ENCODE measurements at places on chromosomes 7 and 10.

DNA sequence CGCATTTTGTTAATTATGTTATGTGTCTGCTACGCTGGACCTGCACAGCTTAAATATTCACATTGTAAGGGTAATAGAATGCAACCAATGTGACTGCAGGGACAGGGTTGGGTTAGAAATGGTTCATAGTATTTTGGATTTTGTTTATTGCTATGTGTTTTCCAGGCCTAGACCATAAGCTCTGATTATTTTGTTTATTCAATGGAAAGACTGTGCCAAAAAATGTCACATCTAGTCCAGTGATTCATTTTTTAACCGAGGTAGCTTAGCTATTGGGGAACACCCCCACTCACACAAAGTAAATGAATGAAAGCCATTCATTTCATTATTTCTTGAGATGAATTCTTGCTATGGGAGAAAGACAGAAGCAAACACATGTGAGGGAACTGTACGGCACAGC, 516.5 kb upstream of the ANKRD30A start:
- no peak for DNase-seq

- DNase-seq = no peak
These were observed 82.5 kb downstream of the SDHAF3 start for GRCh38 chr7:97200018-97200417.

- no peak for DNase-seq
These were observed 7.8 kb upstream of the EIF4EBP2 start for GRCh38 chr10:70396140-70396539.

DNA sequence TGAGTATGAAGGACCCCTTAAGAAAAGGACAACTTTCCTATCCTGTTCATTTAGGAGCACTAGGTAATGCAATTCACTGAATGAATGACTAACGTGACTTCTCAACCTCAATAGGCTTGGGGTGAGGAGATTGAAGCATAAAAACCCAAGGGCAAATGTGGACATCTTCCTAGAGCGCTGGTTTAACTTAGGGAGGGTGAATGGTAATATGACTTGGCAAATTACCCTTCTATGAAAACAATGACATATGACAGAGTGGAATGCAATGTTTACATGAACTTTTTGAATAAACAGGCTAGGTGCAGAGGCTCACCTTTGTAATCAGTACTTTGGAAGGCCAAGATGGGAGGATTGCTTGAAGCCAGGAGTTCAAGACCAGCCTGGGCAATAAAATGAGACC, 83.9 kb upstream of the ANK3 start:
- DNase-seq = no peak

DNA sequence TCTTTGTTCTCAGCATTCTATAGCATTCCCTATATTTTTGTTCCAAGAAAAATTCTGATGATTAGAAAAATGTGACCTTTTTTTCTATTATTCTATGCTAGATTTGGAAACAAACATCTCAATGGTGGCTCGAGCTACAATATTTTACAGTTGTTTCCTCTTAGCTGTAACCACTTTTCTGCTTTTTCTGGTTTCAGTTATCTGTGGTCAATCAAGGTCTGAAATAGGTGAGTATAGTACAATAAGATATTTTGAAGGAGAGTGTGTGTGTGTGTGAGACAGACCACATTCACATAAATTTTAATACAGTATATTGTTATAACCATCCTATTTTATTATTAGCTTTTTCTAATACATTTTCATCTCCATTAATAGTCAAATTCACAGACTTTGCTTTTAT, 564.5 kb upstream of the GHITM start:
- no peak for DNase-seq

GRCh38 chr7:17044861-17045260, 163.1 kb upstream of the AGR3 start:
- DNase-seq = no peak

- no peak for DNase-seq
These were observed 49.1 kb downstream of the GCC1 start for GRCh38 chr7:127536394-127536691.

- DNase-seq = no peak
These were observed 16.0 kb downstream of the SFTPD start for GRCh38 chr10:79932841-79933379.

DNA sequence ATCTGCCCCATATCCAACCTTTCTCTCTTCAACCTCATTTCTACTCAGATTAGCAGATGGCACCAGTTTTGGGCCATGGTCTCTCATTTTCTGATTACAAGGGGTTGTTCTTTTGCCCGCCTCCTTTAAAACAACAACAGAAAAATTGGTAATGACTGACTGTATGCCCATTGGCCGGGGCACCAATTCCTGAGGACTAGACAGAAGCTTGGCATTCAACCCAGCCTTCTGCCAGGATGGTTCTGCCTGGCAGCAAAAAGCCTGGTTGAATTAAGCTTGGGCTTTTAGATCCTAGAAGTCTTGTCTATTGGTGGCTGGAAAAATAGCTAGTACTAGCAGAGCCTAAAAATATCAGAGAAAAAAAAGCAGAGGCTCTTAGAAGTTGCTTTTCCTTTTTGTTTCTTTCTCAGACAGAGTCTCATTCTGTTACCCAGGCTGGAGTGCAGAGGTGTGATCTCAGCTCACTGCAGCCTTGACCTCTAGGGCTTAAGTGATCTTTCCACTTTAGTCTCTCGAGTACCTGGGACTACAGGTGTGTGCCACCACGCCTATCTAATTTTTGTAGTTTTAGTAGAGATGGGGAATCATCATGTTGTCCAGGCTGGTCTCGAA, 402.6 kb downstream of the AUTS2 start:
- DNase-seq = no peak

DNA sequence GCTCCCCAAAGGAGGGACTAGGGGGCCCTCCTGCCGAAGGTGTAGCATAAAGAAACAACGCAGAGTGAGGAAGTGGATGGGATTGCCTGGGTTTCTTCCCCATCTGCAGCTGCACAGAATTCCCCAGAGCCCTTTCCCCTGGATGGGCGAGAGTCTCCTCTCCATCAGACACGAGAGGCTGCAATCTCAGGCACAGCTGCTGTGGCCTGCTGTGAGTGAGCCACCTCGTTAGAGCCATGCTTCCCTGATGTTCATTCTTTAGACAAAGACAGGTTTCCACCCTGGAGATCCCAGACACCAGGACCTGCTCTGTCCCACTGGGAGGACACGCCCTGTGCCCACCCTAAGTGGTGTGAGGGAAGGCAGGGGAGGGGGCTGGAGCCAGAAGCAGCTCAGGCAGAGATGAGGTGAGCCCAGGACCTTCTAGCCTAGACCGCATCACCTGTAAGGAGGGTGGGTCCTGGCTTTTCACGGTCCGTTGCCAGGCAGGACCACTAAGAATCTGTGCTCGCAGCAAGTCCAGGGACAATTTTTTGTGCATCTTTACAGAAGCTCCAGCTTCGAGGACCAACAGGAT, 268.6 kb upstream of the TCERG1L start:
- DNase-seq = no peak

DNA sequence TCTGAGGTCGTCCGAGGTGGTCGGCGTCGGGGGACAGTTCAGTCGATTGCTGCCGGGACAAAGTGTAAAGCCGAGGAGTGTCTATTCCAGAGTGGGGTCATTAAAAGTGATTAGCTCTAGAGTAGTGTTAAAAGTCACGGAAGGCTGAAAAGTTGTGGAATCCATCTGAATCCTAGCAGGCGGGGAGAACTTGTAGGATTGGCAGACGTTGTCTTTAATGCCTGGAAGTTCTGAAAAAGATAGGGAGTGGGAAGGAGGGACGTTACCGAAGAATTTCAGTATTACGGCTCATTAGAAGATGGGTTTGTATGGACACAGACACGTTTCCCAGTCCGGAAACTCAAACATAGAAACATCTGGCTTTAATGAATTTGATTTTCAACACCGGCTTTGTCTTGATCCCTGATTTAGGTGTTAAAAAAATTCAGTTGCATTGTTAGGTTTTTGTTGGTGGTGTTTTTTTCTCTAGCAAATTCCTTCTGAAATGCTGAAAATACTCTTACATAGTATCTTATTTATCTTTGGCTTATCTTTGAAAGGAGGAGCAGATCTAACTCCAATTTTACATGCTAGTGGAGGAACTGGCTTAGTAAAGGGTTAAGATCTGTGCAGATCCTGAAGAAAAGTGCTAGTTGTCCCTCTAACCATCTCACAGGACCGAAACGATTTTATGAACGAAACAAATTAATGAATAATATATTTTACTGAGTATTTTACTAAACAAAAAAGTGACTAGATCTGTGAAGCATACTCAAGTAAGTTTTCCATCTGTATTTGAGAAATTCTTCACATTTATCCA, 900 bp downstream of the MKLN1 start:
- no peak for DNase-seq

DNA sequence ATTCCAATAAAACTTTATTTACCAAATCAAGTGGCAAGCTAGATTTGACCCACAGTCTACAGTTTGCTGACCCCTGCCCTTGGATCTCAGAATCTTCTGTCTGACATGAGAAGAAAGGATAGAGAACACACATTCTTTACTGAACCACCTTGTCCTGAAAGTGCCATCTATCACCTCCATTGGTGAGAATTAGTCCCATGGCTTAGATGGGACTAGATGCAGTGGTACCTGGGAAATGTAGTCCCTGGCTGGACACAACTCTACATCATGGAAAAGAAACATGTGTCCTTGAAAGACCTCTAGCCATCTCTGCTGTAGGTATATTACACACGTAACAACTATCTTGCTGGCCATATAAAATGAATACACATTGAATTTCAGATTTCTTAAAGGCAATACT, 336.2 kb downstream of the LHFPL3 start:
- no peak for DNase-seq

GRCh38 chr7:38291117-38291647, 17.7 kb upstream of the TARP start:
- DNase-seq = no peak

GRCh38 chr10:46545861-46546590, 10.4 kb downstream of the GPRIN2 start:
- peak; percentile 13 for DNase-seq

GRCh38 chr7:157566631-157567006, 229.8 kb downstream of the DNAJB6 start:
- no peak for DNase-seq

GRCh38 chr10:30970760-30971460, 60.8 kb downstream of the ZNF438 start:
- no peak for DNase-seq

DNA sequence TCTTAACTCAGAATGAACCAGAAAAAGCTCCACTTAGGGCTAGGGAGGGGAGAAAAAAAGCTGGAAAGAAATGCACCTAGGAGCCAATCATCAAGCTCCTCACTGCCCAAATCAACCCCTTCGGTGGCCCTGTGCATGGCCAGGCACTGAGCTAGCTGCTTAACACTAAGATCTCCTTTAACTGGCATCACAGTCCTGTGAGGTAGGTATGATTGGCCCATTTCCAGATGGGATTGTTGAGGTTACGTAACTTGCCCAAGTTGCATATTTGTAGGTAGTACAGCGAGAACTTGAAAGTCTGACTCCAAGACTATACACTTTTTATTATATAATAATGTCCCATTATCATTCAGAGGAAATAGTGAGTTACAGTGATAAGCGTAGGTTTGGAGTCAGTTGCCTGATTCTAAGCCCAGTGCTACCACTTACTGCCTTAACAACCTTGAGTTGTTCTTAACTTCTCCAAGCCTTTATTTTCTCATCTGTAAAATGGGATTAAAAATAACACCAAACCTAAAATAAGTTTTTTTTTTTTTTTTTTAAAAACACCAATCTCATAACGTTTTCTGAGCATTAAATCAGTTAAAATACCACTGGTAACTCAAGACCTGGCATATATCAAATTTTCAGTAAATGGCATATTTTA, 37.2 kb upstream of the ACSL5 start:
- DNase-seq = no peak

- DNase-seq = no peak
These were observed 351.2 kb downstream of the PHTF2 start for GRCh38 chr7:78149787-78150186.

- DNase-seq = no peak
These were observed 17.3 kb upstream of the EVX1 start for GRCh38 chr7:27224983-27225934.

GRCh38 chr10:59907918-59908807, 1.8 kb upstream of the CCDC6 start:
- peak; percentile 78 for DNase-seq

- no peak for DNase-seq
These were observed 4.7 kb upstream of the ITPRIP start for GRCh38 chr10:104342941-104343411.

GRCh38 chr7:129898007-129898406, 54.8 kb downstream of the UBE2H start:
- DNase-seq = no peak

- no peak for DNase-seq
These were observed 319.3 kb upstream of the LRGUK start for GRCh38 chr7:133807624-133808492.

- DNase-seq = no peak
These were observed 79.8 kb downstream of the SEM1 start for GRCh38 chr7:96629884-96630283.

DNA sequence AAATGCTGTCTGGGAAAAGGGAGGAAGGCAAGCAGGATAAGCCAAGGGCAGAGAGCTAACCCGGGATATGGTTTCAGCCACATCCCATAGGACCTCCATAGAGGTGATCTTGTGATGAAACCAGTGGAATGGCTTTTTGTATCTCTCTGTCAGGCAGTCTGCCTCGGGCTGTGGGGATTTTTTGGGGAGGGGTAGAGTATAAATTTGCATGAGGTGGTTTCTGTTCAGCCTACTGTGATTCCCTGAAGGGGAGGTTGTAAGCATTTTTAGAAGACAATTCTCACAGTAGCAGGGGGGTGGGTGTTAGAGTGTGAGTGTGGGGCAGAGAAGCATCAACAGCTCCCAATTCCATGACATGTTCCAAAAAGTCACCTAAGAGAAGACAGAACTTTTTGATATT, 11.8 kb downstream of the OR9A2 start:
- DNase-seq = no peak

GRCh38 chr7:27203964-27204594, 4.2 kb upstream of the HOXA13 start:
- no peak for DNase-seq

DNA sequence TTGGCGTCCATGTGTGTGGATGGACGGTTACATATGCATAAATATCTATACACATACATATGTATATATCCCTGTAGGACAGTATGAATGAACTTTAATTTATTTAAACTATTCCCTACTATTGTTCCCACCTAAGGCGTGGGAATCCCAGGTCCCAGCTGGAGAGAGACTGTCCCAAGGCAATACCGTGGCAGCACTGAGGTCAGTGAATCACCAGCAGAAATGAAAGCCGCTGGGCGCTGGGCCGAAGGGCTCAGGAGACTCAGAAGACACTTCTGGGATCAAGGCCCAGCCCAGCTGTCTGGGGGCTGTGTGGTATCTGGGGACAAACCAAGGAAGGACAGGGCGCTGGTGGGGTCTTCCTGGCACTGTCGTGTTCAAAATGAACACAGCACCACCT, 49.6 kb upstream of the MYL10 start:
- no peak for DNase-seq

- no peak for DNase-seq
These were observed 330.7 kb downstream of the ELMO1 start for GRCh38 chr7:37118004-37118403.

Measured in left hindlimb (tissue), 1 donor.